Hematopoietic multipotent progenitor cell treated with erythropoietin and hydrocortisone succinate and interleukin-3 and kit ligand, for 17 days (in vitro differentiated cells): ENCODE measurements at places on chromosomes 4 and X.

- no peak for DNase-seq
Observed at GRCh38 chr4:3464911-3465697, 2.0 kb downstream of the DOK7 start.

DNA sequence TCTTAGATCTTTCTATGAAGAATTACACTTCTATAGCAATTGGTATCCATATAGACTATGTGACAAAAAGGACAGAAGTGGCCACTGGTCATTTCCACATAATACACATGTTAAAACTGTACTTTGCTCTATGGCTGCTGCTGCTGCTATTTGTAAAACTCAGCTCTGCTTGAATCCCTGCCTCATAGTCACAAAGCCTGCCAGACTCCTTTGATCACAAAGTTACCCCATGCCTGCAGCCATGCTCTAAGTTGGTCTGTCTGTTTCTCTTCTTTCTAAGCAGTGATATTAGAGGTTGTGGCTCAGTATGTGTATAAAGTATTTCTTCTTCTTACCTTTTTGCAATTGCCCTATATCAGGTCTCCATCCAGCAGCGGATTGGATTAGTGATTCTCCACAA, 210.9 kb downstream of the GRID2 start:
- no peak for DNase-seq

DNA sequence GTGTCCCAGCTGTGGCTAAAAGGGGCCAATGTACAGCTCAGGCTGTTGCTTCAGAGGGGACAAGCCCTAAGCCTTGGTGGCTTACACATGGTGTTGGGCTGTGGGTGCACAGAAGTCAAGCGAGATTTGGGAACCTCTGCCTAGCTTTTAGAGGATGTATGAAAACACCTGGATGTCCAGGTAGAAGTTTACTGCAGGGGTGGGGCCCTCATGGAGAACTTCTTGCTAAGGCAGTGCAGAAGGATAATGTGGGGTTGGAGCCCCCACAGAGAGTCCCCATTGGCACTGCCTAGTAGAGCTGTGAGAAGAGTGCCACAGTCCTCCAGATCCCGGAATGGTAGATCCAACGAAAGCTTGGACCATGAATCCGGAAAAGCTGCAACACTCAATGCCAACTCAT, 40.5 kb downstream of the UBA6 start:
- no peak for DNase-seq

- DNase-seq: no peak
Observed at GRCh38 chrX:153527208-153527607, 9.8 kb downstream of the ATP2B3 start.

GRCh38 chrX:29468911-29469494, 746.4 kb upstream of the MAGEB2 start:
- no peak for DNase-seq

GRCh38 chrX:104670051-104670450, 104.1 kb downstream of the IL1RAPL2 start:
- DNase-seq: no peak

DNA sequence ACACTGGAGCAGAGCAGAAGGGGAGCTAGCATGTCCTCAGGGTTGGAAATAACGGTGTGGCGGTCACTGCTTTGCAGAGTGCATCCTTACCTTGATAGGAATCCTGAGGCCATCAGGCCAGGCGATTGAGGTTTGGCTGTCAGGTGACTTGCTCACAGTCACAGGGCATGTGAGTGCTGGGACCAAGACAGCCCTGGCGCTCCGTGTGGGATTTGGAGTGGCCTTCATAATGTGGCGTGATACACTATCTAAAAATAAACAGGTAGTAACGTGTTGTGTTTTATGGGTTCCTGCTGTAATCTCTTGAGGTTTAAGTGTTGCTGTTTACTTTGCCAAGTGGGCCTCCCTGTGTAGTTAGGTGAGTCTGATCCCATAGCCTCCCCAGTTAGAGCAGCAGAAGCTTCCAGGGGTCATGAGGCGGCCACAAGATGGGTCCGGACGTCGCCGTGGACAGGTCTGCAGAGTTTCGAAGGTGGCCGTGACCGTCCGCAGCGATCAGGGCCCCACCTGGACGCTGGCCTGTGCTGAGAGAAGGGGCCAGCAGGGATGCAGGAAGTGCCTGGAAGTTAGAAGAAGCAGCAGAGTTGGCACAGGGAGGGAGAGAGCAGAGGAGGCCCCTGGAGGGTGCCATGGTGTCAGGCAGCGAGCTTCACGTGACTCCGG, 27.7 kb downstream of the RGS12 start:
- no peak for DNase-seq

DNA sequence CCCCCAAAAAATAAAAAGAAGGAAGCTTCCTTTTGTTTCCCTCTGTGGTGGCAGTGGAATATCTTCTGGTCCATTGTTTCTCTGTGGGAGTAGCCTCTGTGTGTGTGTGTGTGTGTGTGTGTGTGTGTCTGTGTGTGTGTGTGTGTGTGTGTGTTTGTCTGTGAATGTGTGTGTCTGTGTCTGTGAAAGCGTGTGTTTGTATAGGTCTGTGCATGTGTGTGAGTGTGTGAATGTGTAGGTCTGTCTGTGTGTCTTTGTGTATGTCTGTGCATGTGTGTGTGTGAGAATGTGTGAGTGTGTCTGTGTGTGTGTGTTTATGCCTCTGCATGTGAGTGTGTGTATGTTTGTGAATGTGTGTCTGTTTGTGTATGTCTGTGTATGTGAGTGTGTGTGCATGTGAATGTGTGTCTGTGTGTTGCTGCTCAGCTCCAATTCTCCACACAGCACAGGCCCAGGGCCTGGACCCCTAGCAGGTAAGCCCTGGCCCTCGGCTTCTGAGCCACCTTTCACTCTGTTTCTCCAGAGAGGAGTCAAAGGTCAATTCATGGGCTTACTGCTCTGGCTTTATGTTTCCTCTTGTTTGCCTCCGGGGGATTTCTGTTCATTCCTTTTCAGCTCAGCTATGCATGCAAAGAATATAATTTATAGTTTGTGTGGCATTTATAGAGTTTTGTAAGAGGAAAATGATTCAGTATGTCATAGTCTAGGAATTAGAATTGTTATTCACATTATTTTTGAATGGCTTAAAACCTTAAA, 89.8 kb downstream of the UCHL1 start:
- no peak for DNase-seq
